Stimulated activated CD4-positive, alpha-beta T cell treated with anti-CD3 and anti-CD28 coated beads, Interleukin-2, amount 100 ng/mL, for 48 hours (primary cell): ENCODE measurements at places on chromosomes 7 and 10.
A peak's percentile ranks its signal among the peaks of the same experiment; 100 is the strongest.

- DNase-seq: no peak
Measured at GRCh38 chr10:71975087-71975870, 11.1 kb downstream of the CHST3 start.

DNA sequence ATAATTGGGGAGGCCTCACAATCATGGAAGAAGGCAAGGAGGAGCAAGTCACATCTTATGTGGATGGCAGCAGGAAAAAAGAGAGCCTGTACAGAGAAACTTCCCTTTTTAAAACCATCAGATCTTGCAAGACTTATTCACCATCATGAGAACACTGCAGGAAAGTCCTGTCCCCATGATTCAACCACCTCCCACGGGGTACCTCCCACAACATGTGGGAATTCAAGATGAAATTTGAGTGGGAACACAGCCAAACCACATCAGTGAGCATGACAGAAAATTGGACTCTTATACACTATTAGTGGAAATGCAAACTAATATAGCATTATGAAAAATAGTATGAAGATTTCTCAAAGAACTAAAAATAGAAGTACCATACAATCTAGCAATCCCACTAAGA lies 271.2 kb downstream of the MAGI2 start:
- DNase-seq: no peak

DNA sequence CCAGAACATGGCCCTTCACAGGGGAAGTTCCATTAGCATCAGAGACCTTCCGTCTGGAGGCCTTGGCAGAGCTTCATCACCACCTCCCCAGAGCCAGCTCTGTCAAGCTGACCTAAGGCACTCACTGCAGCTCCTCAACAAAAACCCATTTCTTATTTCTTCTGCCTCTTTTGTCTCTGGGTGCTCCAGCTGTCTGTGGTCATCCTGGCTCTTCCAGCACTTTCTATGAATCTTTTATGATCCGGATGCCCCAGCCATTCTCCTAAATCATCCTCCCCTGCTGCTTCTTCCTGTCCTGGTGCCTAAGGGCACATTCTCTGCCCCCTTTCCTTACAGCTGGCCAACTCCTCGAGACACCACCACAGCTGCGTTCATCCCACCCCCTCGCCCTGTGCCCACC lies 171.7 kb upstream of the INSYN2A start:
- no peak for DNase-seq

- peak; percentile 20 for DNase-seq
Measured at GRCh38 chr10:12350167-12350872, 973 bp downstream of the CAMK1D start.

DNA sequence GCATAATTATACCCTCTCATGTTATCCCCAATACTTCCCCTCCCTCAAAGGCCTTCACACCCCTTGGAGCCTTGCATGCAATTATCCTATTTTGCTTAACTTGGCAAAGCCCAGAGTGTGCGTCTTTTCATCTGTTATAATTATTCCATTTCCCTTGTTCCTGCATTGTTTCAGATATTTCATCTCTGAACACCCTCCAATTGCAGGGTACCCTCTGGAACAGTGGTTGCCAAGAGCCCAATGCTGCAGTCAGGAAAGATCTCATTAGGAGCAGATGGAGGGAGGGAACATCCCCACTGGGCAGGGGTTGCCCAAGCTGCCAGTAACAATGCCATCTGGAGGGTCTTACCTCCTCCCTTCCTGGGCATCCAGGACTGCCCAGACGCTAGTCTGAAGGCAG lies 18.4 kb upstream of the GOLGA7B start:
- DNase-seq: no peak

GRCh38 chr10:53463539-53463938 lies 691.0 kb upstream of the MBL2 start:
- no peak for DNase-seq

DNA sequence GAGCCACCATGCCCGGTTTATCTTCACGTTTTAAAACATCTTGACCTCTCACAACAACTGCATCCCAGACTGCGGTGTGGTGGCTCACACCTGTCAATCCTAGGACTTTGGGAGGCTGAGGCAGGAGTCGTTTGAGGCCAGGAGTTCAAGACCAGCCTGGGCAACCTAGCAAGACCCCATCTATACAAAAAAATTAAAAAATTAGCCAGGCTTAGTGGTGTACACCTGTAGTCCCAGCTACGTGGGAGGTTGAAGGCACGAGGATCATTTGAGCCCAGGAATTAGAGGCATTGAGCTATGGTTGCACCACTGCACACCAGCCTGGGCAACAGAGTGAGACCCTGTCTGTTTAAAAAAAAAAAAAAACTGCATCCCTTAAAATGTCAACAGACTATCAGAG lies 20.2 kb downstream of the TNRC18 start:
- DNase-seq: no peak

- DNase-seq: no peak
Measured at GRCh38 chr7:105951597-105951996, 11.5 kb upstream of the CDHR3 start.

- no peak for DNase-seq
Measured at GRCh38 chr7:86908948-86909347, 150.5 kb downstream of the ELAPOR2 start.

DNA sequence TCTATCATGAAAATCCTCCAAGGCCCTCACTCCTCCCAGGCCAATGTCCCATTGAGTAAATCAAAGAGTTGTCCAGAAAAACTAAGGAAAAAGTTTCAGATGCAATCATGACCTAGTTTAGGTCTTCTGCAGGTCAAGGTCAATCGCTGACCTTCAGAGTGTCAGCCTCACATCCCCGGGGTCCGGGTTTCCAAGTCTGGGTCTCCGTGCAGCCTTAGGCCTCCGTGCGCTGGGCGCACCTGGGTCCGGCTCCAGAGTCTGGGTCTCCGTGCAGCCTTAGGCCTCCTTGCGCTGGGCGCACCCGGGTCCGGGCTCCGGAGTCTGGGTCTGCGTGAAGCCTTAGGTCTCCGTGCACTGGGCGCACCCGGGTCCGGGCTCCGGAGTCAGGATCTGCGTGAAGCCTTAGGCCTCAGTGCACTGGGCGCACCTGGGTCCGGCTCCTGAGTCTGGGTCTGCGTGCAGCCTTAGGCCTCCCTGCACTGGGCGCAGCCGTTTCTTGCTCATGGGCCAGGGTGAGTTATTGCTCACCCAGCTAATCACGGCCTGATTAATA lies 236.2 kb downstream of the TCERG1L start:
- DNase-seq: no peak

GRCh38 chr10:59793919-59794318 lies 40.7 kb upstream of the MRLN start:
- no peak for DNase-seq

DNA sequence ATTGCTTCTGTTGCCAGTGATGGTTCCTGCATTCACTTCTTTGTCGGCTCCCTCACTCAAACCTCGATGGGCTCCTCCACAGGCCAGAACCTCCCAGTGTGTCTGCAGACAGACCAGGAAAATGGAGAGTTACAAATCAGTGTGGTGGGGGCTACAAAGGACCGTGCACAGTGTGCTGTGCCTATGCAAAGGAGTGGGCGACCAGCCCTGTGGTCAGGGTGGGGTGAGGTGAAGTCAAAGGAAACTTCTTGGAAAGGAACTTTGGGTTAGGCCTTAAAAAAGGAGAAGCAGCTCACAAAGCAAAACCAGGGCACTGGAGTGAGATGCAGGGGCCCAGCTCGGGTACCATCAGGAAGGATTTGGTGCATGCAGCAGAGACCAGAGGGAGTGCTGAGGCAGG lies 304.3 kb upstream of the ZMIZ1 start:
- no peak for DNase-seq
